ENCODE measurements at places on chromosomes 5 and 9. TPM values are rescaled to one million over a fixed set of nuclear protein-coding genes. Genes with fewer than 3 reads are reported as not detected.

GARIN3 gene
- total RNA-seq: not detected

DNA sequence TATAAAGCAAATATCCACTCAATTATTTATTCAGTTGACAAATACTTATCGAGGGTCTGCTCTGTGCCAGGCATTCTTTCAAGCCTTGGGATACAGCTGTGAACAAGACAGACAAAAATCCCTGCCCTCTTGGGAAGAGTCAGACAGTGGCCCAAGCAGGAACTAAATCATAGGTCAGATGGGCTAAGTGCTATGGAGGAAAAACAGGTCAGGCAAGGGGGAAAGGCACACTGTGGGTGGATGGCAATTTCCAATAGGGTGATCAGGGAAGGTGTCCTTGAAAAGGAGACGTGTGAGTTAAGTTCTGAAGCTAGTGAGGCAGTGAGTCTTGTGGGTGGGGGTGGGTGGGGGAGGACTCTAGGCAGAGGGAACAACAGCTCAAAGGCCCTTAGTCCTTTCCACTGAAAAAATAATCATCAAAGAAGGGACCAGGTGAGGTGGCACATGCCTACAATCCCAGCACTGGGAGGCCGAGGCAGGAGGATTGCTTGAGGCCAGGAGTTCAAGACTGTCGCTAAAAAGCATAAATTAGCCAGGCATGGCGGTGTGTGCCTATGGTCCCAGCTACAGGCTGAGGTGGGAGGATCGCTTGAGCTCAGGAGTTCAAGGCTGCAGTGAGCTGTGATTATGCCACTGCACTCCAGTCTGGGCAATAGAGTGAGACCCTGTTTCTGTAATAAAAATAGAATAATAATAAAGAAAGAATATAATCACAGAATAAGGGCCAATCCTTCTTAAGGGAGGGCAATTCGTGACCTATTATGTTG lies 95.2 kb upstream of the CPEB4 start:
- DNase-seq: no peak

CMBL gene
- total RNA-seq: 10.8 TPM

WWC1 gene
- total RNA-seq: 53.2 TPM

DNA sequence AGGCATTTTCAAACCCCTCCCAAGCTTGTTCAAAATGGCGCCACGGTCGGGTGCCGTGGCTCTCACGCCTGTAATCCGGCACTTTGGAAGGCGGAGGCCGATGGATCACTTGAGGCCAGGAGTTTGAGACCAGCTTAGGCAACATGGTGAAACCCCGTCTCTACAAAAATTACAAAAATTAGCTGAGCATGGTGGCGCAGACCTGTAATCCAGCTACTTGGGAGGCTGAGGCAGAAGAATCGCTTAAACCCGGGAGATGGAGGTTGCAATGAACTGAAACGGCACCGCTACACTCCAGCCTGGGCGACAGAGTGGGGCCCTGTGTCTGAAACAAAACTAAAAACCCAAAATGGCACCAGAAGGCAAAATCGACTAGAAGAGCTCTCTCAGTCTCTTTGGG lies 142.0 kb downstream of the MTX3 start:
- no peak for DNase-seq

DNA sequence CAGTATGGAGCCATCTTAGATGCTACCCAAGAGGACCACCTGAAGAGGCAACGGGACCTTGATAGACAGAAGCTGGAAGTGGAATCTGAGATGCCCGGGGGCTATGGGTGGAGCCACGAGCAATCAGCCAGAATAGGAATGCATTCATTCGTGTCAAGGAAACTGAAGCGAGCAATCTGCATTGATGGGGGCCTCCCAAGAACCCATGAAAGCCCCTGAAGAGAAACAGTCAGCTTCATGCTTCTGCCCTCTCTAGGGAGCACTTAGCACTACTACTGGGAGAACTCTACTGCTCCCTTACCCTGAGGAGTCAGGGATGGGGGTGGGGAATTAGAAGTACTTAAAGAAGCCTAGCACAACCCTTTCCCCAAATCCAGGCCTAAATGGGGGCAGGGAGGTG lies 51.9 kb upstream of the TCERG1 start:
- no peak for DNase-seq

DNA sequence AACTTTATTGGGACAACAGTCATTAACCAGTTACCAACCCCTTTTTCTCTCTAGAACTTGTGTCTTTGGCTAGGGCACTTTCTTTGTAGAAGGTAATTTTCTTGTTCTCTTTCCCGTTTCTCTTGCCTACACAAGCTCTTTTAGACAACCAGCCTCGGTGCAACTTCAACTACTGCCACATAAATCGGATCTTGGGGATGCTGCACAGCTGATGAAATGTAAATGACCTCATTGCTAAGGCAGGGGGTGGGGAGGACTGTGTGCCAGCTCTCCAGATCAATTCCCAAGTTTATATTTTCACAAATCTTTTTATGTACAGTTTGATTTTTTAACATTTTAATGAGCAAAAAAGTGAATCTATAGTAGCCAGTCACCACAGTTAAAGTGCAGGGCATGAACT lies 157.6 kb downstream of the DENND1A start:
- DNase-seq: no peak

- peak; percentile 71 for DNase-seq
These were observed 43.1 kb upstream of the RXRA start for GRCh38 chr9:134283111-134283515.
